Kasumi-1 (cell line): ENCODE measurements at places on chromosomes 7 and 10.

GRCh38 chr7:3266240-3266639, 34.8 kb upstream of the SDK1 start:
- no peak for DNase-seq

DNA sequence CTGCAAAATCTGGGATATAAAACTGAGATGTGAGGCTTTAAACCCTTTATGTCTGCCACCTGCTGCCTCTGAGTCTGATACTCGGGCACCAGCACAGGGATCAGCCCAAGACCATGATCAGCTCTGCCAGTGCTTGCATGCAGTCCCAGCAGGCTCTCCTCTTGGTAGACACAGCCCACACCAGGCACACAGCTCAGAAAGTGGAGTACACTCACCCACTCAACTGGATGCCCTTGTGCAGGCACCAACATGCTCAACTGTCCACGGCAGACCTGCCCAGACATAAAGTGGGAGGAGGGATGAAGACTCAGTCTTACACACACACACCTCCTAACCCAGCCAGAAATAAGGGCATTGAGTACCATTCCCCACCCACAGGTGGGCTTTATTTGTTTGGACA, 18.2 kb upstream of the MYH16 start:
- no peak for DNase-seq

DNA sequence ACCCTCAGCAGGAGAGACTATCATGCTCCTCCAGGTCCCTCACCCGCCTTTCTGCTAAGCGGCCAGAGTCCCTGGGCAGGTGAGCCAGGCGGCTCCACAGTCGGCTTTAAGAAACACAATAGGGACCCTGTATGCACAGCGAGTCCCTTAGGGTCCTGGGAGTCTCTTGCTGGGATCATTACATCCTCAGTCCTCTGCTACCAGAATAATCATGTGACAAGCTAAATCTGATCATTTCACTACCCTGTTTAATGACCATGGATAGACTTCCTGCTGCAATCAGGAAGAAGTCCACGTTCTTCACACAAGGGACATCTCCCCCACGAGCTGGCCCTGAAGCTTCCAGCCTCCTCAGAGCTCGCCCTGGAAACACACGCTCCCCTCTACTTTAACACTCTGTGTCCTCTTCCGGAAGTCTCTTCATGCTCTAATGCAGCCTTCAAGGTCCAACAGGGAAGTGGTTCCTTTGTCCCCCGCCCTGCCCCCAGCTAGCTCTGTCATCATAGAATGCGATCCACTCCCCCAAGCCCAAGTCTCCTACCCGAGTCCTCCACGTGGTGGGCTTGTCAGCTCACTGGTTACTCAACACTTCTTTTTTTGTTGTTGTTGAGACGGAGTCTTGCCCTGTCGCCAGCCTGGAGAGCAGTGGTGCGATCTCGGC, 101.5 kb downstream of the RNF216 start:
- DNase-seq = peak; percentile 52

DNA sequence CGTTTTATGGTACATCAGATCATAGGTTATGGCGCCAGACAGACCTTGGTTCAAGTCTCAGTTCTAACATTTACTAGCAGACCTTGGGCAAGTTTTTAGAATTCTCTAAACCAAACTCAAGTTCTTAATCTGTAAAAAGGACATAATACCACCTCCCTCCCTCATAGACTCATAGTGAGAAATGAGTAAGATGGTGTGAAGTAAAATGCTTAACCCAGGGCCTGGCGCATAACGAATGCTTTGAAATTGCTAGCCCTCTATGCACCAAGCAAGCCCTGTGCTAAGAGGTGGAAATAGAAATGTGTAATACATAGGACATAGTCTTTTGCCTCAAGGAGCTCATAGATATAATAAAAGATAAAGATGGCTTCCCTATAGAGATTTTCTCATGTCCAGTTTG, 17.7 kb upstream of the SLC35B4 start:
- DNase-seq = no peak

- no peak for DNase-seq
Observed at GRCh38 chr10:28981007-28981406, 303.7 kb downstream of the BAMBI start.

GRCh38 chr7:131103997-131104396, 223.7 kb upstream of the MKLN1 start:
- no peak for DNase-seq

DNA sequence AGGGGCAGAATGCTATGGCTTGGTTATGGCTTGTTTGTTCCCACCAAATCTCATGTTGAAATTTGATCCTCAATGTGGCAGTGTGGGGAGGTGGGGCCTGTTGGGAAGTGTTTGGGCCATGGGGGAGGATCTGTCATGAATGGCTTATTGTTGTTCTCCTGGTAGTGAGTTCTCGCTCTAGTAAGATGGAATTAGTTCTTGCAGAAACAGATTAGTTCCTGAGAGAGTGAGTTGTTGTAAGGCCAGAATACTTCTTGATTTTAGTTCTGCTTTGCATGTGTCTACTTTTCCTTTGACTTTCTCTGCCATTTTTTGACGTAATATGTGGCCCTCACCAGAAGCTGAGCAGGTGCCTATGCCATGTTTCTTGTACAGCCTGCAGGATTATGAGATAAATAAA, 188.2 kb downstream of the KIF20B start:
- peak; percentile 7 for DNase-seq

GRCh38 chr7:80517282-80517747, 5.5 kb upstream of the GNAT3 start:
- no peak for DNase-seq

- DNase-seq = no peak
Observed at GRCh38 chr7:2512713-2513112, 6.9 kb upstream of the LFNG start.

- peak; percentile 46 for DNase-seq
Observed at GRCh38 chr7:77822269-77822668, 23.7 kb downstream of the PHTF2 start.

DNA sequence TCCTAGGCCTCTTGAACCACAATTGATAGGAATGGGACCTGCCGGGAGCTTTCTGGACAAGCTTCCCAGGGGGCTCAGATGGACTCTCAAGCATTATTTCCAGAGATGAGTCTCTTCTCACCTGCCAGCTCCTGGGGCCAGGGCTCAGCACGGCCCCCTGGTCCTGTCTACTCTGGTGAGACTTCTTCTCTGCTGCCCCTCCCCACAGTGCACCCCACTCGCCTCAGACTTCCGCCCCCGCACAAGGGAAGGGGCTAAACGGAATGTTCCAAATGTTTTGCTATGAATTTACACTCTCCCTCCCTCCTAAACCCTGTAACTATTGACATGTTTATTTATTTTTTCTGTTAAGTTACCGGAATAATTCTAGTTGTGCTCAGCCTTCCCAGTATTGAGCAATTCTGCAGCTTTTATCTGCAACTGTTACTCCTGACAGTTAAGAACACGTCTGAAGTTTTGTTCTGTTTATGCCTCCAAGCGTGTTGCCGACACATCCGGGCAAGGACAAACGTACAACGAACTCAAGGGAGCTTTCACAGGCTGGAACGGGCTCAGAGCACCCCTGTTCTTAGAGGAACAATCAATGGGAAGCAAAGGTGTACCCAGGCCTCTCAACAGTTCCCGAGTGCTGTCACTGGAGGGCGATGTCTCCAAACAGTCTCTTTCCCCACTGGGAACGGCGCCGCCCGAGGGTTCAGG, 55.2 kb downstream of the FHIP2A start:
- peak; percentile 84 for DNase-seq

GRCh38 chr10:34808801-34809745, 6.0 kb downstream of the PARD3 start:
- no peak for DNase-seq

- no peak for DNase-seq
Observed at GRCh38 chr10:49109669-49110340, 5.5 kb downstream of the VSTM4 start.

GRCh38 chr7:159211540-159212182, 67.0 kb upstream of the VIPR2 start:
- no peak for DNase-seq

GRCh38 chr10:106935978-106936451, 228.5 kb downstream of the SORCS1 start:
- DNase-seq = peak; percentile 97

- DNase-seq = no peak
Observed at GRCh38 chr7:157972914-157973313, 614.7 kb downstream of the PTPRN2 start.

DNA sequence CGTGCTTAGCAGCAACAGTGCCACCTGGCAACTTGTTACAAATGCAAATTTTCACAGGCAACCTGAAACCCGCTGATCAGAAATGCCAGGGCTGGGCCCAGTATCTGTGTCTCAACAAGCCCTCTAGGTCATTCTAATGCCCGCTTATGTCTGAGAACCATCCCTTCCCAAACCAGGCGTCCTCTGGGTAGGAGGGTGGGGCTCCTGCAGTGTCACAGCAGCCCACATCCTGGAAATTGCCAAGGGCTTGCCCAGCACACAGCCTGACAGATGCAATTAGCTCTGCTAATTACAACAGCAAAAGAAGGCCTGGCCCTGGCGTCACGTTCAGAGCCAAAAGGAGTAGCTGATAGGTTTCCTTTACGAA, 15.9 kb downstream of the ITPRIP start:
- DNase-seq = peak; percentile 49

- no peak for DNase-seq
Observed at GRCh38 chr7:951881-952547, 2.5 kb downstream of the ADAP1 start.

DNA sequence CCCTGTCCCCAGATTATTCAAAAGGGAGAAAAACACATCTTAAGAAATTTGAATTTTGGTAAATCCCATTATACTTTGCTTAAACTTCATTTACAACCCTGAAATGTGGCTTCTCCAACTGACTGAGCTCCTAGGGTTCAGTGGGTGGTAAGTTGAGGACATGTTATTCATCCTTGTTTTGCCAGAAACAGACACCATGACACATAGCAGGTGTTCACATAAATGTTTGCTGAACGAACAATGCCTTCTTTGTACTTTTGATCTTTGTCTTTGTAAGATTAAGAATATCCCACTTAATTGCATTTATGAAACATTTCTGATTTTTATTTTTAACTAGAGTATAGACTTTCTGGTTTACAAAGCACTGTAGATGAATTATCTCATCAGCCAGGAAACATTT, 209.7 kb downstream of the GPAM start:
- DNase-seq = no peak

GRCh38 chr10:19803676-19804075, 12.6 kb upstream of the PLXDC2 start:
- DNase-seq = no peak

GRCh38 chr7:28745351-28745750, 212.8 kb downstream of the TRIL start:
- no peak for DNase-seq

GRCh38 chr7:143003393-143004051, 23.4 kb downstream of the OR9A2 start:
- peak; percentile 75 for DNase-seq

DNA sequence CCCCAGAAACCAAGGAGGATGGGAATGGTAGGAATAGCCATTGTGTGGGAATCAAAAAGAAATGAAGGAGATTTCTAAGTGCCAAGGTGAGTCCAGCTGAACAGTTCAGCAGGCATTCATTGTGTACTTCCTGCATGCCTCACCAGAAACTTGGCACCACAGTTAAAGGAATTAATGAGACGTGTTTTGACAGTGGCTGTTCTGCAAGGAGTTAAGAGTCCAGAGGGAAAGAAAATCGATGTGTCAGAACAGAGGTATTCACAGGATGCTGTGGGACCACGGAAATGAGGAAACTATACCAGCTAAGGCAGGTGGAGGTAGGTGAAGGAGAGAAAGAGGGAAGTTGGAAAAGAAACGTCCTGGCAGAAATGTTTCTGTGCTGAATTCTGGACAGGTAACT, 78.1 kb downstream of the PRKCQ start:
- no peak for DNase-seq

DNA sequence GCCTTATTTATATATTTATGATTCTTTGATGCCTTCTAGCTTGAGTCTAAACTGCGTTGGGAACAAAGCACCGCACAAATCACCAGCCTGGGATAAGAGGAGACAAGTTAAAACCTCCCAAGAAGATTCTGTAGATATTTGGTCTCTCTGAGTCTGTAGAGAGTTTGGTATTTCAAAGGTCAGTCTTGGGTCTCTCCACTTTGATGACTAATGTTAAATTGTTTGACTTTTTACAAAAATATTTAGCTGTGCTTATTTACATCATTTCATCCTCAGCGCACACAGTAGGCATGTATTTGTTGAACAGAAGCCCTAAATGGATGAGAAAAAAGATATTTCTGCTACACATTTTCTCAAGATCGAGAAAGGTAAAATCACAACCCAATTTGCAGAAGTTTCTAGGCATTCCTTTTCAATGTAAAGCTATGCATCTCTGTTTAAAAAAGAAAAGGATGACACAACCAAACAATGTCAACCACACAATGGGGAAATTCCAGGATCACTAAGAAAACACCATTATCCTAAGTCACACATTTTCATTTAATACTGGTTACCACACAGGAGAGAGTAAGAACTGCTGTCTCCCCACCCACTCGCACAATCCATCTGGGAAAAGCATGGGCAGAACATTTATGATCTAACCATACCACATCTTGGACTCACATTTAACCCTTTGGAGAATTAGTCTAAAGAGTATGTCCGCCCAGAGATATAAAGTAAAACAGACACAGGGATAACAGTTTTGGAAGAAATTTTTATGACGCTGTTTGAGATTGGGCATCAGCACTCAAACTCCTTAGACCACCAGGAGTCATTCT, 4.4 kb downstream of the CDK6 start:
- no peak for DNase-seq

DNA sequence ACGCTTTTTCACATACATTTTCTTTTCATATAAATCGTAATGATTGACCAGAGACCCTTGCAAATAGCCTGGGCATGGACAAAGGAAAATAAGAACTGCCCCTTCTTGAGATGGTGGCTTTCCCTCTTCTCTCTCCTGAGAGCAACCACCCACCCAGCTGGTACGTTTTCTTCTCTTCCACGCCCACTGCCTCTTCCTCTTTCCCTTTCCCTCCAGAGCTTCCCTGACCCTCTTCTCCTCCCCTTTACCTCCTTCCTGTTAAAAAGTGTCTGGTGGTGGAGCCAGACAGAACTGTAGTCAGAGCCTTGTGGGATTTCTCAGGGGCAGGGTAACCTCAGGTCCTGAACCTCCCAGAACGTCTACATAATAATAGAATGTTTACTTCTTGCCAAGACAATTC, 23.2 kb downstream of the GPR141 start:
- peak; percentile 74 for DNase-seq

DNA sequence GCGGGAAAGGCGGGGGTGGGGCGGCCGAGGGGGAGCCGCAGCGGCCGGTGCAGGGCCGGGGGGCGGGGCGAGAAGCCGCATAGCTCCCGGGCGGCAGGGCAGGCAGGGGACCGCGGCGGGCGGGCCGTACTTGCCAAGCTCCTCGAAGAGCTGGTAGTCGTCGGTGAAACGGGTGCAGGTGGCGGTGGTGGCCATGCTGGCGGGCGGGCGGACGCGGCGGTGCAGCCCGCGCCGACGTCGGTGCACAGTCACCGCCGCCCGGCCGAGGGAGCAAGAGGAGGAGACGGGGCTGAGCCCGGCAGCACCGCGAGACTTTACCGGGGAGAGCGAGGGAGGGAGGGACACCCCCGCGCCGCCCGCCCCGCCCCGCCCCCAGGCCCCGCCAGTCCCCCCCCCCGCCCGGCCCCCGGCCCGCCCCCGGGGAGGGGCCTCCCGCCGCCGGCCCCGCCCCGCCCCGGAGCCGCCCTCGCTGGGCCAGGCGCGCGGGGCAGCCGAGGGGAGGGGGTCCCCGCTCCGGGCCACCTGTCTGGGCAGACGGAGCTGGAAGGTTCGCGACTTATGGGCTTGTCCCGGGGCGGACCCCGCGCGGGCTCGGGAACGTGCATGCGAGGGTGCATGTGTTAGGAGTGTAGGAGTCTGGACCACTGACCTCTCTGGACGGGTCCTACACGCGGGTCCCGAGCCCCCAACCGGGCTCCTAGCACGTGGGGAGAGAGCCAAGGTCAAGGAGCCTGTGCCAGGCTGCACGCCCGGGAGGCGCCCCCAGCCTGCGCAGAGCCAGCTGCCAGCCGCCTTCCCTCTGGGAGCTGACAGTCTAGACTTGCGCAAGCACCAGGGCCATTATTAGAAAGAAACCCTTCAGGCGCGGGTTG, at the start of gene CAMK2G:
Gene CAMK2G (minus strand): TSS at position 289 of the 872 bp plus-strand sequence. CDS start 94 bp downstream, at position 195.
- peak; percentile 89 for DNase-seq
